Hindlimb muscle (tissue), 1 donor: ENCODE measurements at places on chromosomes 11 and 22.
A peak's percentile ranks its signal among the peaks of the same experiment; 100 is the strongest.

DNA sequence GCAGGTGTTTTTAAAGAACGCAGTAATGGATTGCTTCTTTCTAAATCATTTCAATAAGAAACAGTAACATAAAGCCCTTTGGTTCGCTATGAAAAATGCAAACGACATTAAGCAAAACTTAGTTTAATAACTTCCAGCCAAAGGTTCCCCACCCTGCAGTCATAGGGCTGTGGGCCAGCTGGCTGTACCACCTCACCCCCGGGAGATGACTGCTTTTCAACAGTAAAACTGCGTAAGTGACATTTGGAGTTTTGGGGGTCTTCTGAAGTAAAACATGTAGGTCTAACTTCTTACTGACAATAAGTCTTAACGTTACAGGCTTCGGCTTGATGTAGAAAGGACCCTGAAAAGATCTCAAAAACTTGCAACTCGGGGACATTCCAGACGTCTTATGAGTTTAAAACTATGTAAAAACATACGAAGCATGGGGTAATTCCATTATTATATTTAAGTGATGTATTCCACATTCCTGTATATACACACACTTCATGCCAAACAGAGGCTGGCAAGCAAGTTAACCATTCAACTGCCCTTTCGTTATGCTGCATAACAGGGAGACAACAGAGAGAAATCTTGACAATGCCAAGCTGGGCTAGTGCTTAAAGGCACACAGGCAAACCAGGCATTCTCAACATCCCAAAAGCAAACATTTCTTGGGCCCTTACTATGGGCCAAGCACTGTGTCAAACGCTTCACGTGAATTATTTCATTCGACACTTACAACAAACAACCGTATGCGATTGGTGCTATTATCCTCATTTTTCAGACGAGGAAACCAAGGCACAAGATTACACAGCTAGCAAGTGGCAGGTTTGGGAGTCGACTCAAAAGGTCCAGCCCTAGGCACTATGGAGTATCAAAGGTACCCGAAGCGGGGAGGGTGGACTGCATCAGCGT, 1.2 kb downstream of the MRTFA start:
- DNase-seq, result peak; percentile 71

DNA sequence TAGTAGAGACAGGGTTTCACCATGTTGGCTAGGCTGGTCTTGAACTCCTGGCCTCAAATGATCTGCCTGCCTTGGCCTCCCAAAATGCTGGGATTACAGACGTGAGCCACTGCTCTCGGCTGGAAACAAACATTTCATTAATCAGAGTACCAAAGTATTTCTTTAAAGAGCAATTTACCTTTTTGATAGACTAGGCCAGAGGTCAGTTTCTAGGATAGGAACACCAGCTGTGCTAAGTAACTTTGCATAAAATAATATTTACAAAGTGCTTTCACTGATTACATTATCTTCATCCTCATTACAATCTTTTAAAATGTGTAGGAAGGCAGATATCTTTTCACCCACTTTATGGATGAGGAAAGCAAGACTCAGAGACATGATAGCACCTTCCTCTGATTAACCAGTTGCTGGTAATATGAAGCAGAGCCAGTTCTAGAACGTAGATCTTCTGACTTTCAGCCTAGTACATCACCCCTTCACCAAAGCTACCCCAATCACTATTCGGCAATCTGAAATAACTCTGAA, 355.2 kb downstream of the SOX6 start:
- DNase-seq, result no peak

DNA sequence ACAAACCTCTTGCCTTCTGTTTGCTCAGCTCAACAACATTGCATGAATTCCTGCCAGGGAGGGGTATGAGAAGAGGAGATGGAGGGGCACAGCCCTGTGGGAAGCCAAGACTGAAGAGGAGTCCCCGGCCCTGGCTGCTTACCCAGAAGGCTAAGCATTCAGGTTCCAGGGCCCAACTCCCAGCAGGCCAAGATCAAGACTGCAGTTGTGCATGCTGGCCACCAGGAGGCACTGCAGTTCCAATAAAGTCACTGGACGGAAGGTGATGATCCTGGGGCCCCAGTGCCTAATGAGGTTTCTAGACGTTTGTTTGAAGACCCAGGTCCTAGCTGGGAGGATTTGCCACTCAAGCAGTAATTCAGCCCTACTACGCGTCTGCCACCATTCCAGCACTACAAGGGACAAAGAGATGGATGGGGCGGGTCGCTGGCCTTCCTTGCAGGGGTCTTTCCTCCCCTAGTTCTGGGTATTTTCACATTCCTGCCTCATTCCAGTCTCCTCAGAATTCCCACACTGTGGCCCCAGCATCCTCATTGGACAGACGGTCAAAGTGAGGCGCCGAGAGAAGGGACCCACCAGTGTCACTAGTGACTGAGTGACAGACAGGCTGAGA, 23.6 kb downstream of the ALX4 start:
- DNase-seq, result no peak

DNA sequence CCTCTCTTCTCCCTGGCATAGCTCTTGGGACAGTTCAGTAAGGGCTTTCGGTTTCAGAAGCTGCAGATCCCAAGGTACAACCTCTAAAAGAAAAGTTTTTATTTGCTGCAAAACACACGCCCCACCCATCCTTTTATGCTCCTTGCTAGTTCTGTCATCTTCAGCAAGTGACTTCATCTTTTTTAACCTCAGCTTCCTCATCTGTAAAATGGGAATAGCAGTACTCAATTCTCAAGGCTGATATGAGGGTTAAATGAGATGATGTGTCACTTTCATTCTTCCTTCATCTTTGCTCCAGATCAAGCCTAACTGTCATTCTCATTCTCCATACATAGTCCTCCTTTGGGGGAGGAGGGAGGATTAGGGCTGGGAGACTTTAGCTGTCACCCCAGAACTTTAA, 90.0 kb upstream of the ALX4 start:
- DNase-seq, result no peak

DNA sequence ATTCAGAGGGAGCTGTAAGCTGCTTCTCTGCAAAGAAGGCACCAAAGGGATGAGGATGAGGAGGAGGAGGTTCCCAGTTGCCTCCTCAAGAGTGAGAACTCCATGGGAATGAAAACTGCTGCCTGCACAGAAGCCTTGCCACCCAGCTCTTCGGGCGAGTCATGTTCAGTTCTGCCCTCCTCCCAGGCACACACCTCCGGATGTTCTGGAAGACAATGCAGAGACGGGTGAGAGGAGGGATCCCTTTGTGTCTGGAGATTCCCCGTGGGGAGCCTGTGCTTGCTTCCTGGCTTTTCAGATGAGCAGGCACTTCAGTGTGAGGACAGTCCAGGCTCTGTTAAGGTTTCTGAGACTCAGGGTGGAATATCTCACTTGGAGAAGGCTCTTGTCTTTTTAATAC, 295.6 kb downstream of the DDX10 start:
- no peak for DNase-seq

- no peak for DNase-seq
Measured at GRCh38 chr11:115872416-115872815, 368.2 kb upstream of the CADM1 start.

DNA sequence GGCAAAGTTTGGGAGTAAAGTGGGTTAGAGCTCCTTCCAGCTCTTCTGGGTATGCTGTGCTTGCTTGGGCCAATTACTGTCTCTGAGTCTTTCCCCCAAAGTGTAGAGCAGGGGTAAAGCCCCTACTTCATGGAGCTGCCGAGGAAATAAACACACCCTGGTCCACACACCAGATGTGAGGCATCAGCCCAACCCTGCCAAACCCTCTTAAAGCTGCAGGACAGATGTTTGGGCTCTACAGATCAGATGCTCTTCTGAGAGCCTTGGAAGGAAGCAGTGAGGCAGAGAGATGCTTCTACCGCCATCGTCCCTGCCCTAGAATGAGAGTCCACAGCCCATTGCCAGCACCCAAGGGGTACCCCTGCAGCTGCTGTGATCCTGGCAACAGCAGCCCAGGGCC, 64.7 kb downstream of the ELFN2 start:
- no peak for DNase-seq

DNA sequence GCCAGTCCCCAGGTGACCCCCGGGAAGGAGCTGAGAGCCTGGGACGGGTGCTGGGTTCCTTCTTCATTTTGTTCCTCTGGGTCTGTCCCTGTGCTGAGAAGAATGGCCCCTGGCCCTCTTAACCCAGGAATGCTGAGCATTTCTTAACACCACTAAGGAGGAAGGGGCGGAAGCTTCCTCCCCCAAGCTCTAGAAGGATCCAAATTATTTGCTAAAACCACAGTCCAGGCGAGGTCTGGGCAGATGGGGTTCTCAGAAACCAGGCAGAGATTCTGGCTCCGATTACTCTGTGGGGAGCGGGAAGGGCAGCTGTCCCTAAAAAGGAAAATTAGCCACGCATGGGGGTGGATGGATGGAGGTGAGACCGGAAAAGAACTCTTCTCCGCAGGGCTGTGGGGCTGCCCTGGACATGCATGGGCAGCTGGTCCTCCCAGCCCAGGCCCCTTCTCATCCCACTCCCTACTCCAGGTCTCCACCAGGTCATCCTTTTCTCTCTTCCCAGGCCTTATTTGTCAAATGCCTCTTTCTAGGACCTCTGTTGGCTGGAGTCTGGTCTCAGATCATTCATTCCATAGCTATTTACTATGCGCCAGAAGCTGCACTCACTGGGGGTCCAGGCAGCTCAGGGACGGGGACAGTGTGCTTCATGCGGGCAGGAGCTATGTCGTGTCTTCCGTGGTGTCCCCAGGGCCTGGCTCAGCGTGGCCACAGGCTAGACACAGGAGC, 45.0 kb upstream of the MYH9 start:
- no peak for DNase-seq

DNA sequence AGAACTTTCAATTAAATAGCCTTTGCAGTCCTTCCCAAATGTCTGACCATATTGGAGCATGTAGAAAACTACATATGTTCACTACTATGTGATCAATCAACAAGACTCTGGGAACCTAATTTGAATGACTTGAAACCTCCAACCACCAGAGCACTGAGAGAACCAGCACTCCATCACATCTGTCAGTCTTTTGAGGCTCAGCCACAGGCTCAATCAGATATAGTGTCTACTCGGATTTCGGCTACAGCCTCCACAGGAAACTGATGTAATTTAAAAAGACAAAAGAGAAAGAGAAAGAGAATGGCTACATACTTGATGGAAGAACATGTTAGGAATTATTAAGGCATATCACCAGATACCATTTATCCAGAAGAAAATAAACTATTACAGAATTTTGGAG, 859.0 kb downstream of the FAM181B start:
- DNase-seq, result no peak

- DNase-seq, result peak; percentile 11
Measured at GRCh38 chr22:48807155-48807554, 1020.5 kb downstream of the BRD1 start.

GRCh38 chr22:27865496-27865895, 53.6 kb downstream of the PITPNB start:
- DNase-seq, result no peak

DNA sequence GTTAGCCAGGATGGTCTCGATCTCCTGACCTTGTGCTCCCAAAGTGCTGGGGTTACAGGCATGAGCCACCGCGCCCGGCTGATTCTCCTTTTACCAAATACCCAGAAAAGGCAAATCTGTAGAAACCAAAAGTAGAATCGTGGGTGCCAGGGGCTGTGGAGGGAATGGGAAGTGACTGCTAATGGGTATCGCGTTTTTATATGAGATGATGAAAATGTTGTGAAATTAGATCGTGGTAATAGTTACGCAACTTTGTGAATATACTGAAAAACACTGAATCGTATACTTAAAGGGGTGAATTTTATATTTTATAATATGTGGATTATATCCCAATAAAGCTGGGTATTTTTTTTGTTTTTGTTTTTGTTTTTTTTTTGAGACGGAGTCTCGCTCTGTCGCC, 48.2 kb upstream of the CREB3L1 start:
- no peak for DNase-seq

DNA sequence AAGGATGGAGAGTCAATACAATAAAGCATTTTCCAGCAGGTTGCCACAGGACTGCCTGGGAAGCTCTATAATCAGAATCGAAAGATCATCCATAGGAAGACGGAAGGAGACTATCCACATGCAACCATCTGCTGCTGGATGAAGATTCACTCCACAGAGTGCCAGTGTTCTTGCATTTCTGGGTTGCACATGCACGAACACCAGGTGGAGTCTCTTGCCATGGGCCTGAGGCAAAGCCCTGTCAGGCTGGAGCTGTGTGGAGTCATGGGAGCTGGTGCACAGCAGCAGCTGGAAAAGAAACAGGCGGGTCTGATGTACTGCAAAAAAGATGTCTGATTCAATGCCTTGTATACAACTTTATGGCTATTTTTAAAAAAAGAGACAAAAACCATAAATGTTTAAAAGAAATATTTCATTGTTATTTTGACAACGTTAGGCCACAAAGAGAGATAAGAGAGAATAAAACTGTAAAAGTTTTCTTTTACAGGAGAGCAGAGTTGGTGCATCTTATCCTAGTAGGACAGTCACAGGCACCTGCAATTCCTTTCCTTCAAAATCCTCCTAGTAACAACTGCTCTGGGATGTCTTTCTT, 12.9 kb upstream of the FAT3 start:
- no peak for DNase-seq

DNA sequence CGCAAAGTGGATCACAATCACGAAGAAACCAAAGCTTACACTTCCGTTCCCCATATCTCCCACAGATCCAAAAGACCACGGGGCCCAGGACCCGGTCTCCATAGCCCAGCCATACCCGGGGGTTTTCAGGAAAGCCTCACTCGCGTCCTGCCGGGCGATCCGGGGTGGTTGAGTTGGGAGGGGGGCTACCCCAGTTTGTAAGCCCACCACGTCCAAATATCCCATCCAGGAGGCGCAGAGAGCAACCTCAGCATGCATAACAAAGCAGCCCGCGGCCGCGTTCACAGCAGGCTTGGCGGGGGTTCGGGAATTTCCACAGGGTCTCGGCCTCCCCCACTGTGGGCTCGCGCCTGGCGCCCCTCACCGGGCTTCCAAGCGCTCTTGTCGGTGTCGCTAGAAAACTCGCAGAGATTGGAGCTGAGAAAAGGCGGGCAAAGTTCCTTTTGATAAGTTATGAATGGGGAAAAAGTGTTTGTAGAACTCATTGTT, 9.5 kb downstream of the SDF2L1 start:
- no peak for DNase-seq

DNA sequence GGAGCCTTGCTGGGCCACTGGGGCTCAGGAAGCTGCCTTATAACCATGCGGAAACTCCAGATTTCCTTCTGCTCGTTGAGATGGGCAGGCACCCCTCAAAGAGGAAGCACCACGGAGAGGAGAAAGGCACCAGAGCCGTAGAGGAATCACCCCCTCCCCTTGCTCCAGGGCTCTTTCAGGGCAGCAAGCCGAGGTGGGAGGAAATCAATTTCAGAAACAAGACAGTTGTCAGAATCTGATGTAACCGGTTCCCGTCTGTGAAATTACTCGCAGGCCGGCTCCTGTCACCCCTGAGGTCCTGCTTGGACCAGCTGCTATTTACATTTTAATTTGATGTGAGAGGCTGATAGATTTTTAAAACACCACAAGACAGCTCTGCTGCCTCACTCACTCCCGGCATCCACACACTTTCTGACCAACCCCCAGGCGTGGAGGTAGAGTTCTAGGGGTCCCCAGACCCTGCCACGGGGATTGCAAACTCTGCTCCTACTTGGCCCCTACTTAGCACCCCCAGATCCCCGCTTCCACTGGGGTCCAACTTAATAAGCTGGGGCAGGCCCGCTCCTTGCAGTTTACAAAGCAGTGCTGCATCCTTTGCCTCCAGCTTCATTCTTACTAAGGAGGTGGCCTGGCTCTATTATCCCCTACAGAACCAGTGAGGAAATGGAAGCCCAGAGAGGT, 162.5 kb downstream of the CEP164 start:
- no peak for DNase-seq

- DNase-seq, result no peak
Measured at GRCh38 chr11:13118194-13118593, 109.1 kb downstream of the RASSF10 start.

- DNase-seq, result peak; percentile 12
Measured at GRCh38 chr22:41780746-41781505, 19.6 kb upstream of the CCDC134 start.

- no peak for DNase-seq
Measured at GRCh38 chr11:13782390-13783075, 114.1 kb downstream of the FAR1 start.
